ENCODE measurements at places on chromosomes 2 and 18.
A peak's percentile ranks its signal among the peaks of the same experiment; 100 is the strongest.

GRCh38 chr2:28958689-28959088 is 22.4 kb upstream of the TOGARAM2 start:
- peak; percentile 71 for DNase-seq

GRCh38 chr2:105989070-105989469 is 205.0 kb downstream of the UXS1 start:
- DNase-seq, result no peak

- DNase-seq, result no peak
Observed at GRCh38 chr2:117762454-117762853, 52.0 kb upstream of the DDX18 start.

- no peak for DNase-seq
Observed at GRCh38 chr2:240387669-240388358, 47.6 kb upstream of the GPC1 start.

DNA sequence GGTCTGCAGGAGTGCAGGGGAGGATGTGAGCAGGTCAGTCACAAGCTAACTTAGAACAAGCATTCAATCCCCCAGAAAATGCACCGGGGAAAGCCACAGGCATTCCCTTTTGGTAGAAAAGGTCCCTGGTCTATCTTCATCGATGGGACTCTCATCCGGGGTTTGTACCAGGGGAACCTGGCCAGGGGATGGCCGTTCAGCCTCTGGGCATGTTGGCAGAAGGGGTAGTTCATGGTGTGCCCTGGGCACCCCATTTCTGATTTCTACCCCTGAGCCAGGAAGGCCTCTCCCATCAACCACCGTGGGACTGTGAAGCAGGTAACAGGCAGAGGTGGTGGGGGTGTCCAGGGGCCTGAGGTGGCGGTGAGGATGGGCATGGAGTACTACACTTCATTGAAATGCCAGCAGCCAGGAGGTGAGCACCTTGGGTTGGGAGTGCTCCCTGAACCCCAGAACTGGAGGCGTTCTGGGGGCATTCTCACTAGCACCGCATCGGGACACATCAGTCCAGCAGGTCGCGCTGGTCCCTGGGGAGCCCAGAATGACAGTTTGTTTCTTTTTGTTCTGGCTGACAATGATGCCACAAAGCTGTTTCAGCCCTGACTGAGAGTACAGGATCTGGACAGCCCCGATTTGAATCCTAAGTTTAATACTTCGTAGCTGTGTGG is 172.3 kb downstream of the SMAD7 start:
- DNase-seq, result no peak

DNA sequence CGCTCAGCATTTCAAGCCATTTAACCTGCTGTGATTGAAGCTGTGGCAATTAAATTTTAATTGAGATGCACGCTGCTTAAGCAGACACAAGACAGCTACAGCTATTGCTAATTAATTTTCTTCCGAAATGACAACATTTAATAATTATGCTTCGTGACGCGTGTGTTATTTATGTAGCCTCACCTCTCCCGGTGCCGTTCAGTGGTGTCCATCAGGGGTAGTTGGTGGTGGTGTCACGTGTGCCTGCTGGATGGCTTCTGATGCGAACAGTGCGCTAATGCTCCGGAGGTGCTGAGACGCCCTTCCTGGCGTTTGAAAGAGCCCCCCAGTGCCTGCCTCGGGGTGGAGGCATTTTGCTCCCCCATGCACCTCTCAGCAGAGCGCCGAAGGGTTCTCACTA is 39.5 kb downstream of the GLI2 start:
- DNase-seq, result no peak

GRCh38 chr2:43790147-43790546 is 16.3 kb downstream of the DYNC2LI1 start:
- DNase-seq, result no peak
